ENCODE measurements at places on chromosomes 3 and 15. TPM values are rescaled to one million over a fixed set of nuclear protein-coding genes. Genes with fewer than 3 reads are reported as not detected.

- DNase-seq = no peak
Observed at GRCh38 chr3:81874738-81875137, 113.3 kb upstream of the GBE1 start.

DNA sequence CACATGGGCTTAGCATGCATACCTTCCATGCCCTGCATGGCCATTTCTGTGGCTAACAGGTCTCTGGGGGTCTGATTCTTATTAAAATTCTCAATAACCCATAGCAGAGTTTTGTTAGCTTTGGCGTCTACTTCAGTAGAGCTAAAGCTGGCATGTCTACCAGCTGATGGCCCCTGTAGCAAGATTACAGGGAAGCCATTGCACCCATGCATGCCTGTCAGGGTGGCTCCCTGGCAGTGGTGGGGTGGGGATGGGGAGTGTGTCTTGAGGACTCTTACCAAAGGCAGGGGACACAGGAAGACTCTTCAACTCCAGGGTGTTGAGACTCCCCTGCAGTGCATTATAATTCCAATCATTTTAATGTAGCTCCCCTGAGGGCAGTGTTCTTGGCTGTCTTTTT, 4.7 kb downstream of the KY start:
- DNase-seq = no peak

- no peak for DNase-seq
Observed at GRCh38 chr15:30043211-30043655, 39.5 kb upstream of the GOLGA8J start.

ZPLD1 gene
- not detected for total RNA-seq

CYP11A1 gene
- total RNA-seq = 0.55 TPM

CRBN gene
- 57.4 TPM for total RNA-seq

DNA sequence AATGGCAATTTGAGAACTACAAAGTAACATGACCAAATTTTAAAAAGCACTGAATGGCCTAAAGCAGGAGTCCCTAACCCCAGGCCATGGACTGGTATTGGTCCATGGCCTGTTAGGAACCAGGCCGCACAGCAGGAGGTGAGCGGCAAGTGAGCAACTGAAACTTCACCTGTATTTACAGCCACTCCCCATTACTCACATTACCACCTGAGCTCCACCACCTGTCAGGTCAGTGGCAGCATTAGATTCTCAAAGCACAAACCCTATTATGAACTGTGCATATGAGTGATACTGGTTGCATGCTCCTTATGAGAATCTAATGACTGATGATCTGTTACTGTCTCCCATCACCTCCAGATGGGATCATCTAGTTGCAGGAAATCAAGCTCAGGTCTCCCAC, 48.8 kb downstream of the SENP7 start:
- DNase-seq = no peak

RYR3 gene
- total RNA-seq = 0.02 TPM

LNP1 gene
- 2.8 TPM for total RNA-seq

DNA sequence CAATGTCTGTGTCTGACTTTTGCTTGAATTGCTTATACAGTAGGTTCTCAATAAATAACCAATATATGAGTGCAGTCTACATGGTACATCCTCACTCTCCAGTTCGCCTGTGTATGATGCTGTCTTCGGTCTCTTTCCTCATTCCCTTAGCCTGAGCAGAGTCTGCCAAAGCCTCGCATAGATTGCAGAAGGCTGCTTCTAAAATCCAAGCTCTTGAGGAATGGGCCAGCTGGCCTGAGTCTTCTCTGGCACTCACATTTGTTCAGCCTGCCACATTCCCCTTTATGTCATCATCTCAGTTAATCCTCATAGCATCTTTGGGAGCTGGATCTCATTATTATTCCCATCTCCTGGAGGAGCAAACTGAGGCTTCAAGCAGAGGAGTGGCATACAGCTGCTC, 27.2 kb upstream of the ADAMTS7 start:
- no peak for DNase-seq

- no peak for DNase-seq
Observed at GRCh38 chr3:158846803-158847451, 45.1 kb downstream of the MFSD1 start.

GRCh38 chr3:142022381-142022780, 127.0 kb downstream of the TFDP2 start:
- DNase-seq = no peak

DNA sequence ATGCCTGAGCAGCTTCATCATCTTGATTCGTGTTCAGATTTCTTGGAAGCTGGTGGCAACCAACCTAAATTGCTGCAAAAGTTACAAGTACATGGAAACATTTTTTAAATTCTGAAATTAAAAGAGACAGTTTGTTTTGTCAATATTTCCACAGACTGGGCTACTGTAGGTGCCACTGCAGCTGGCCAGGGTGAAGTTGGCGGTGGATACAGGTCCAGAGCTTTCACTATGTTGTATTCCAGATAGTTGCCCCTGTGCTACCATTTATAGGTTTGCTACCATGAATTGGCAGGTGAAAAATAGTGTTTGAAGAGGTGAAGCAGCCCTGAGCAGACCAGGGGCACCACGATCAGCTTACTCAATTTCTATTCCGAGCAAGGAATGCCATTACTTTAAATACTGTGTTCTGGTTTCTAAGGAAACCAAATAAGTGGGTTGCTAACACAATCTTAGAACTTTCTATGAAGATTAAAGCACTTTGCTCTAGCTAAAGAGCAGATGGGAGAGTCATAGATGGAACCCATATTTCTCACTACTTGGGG, 21.2 kb upstream of the SHC4 start:
- no peak for DNase-seq

DNA sequence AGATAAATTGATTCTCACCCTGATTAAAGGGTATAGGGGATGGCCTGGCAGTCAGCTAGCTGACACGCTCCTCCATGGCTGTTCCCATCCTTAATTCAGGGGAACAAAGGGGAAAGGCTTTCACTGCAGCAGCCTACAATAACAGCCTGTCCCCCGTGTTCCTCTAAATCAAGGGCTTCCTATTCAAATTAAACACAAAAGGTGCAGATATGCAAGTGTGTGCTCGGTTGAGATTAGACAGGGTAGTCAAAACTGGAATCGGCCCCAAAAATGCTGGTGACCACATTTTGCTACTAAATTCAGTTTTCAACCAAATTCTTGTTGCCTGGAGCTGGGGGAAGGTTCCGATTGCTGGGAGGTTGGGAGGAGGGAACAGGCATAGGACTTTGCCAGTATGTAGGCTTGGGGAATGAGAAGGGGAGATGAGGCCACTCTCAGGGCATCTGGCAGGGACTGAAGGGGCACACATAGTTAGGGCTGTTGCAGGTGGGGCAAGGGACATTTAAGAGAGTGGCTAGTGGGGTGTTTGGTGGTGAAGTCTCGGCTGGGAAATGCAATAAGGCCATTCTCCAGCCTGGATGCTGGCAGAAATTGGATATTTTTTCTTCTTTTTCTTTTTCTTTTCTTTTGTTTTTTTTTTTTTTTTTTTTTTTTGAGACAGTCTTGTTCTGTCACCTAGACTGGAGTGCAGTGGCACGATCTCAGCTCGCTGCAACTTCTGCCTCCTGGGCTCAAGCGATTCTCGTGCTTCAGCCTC, 32.9 kb upstream of the CTSH start:
- DNase-seq = no peak

NCEH1 gene
- total RNA-seq = 63.6 TPM

- DNase-seq = no peak
Observed at GRCh38 chr3:160232014-160232413, 6.8 kb downstream of the C3orf80 start.

SEMA3F gene
- total RNA-seq = 11.4 TPM

- no peak for DNase-seq
Observed at GRCh38 chr3:99881121-99881524, 63.5 kb downstream of the CMSS1 start.

ECE2 gene
- not detected for total RNA-seq

TRAIP gene
- 1.2 TPM for total RNA-seq

- no peak for DNase-seq
Observed at GRCh38 chr3:134840459-134840858, 45.4 kb downstream of the EPHB1 start.

DNA sequence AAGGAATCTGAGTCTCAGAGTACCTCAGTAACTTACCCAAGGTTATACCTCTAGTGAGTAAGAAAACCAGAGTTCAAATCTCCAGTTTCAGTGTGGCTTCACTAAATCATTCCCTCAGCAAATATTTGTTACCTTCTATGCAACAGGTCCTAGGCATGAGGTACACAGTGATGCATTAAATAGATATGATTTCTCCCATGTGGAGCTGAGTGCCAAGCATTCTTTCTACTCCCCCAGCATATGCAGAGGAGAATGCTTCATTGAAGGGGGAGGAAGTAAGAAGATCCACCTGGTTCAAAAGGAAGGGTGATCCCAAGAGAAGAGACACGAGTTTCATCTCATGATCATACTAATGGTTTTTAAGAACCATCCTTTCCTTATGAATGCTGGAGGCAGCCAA, 6.8 kb upstream of the MTHFS start:
- DNase-seq = no peak

DNA sequence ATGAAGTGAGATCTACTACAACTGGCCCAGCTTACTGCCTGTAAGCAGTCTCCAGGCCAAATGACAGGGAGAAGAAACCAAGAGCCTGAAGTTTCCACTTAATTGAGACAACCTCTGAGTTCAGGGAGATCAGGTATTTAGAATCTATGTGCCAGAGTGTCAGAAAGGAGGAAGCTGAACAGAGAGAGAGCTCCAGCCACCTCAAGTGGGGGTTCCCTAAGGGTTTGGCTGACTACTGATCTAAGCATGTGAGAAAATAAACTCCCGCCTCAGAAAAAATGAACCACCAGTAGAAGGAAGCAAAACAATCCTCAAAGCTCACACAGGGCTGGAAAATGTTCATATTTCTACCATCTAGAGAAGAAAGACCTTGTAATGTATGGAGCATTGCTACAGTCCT, 25.0 kb downstream of the ADAM10 start:
- DNase-seq = no peak

- DNase-seq = no peak
Observed at GRCh38 chr3:67788396-67788795, 134.0 kb upstream of the SUCLG2 start.

GRCh38 chr15:99212406-99212805, 37.0 kb downstream of the TTC23 start:
- no peak for DNase-seq

COLQ gene
- 0.99 TPM for total RNA-seq

- no peak for DNase-seq
Observed at GRCh38 chr15:64389036-64389435, 1.4 kb downstream of the TRIP4 start.

MINAR1 gene
- total RNA-seq = 0.07 TPM

- DNase-seq = no peak
Observed at GRCh38 chr15:45180201-45180600, 7.6 kb downstream of the SHF start.

CPB1 gene
- not detected for total RNA-seq

LRRC15 gene
- total RNA-seq = 0.42 TPM

DNA sequence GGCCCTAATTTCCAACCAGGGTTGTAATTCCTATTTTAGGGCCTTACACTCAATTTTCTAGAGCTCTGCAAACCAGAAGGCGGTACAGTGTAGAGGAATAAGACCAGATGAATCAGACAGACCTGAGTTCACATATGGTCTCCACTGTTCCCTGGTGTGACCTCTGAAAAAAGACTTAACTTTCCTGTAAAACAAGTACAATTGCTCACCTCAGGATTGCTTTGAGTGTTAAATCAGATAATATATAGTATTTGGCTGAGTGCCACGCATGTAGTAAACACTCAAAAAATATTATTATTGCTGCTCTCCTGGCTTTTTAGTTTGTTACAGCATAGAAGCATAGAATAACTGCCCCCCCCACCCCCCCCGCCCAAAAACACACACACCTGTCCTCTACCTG, 51.0 kb upstream of the STT3B start:
- DNase-seq = no peak

DNA sequence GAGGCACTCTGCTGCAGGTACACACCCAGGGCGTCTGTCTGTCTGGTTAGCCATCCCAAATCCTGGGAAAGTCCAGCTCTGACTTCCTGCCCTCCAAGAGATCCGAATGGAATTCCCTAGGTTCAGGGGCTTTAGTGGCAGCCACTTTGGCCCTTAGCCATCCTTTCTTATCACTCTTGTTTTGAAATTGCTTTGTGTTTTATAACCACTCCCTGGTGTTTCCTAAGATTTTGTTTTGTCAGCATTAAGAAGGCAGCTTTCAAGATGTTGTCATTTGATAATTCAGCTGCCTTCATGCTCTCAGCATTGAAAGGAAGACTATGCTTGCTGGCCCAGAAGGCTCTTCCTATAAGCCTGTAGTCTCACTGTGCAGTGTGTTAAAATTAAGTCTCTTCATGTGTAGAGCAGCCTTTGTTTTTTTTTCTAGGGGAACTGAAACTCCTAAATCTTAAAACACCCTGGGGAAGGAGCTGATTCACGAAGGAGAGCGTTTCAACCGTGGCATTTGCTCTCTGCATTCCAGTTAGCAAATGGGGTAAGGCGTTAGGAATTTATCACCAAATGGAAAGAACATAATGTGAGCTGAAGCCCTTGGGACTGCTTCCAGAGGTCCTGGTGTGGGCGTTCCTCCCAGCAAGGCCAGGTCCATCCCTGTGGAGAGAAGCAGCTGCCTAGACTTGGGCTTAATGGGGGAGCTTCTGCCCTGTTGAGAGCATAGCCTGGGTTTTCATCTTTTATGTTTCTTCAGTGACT, 14.2 kb upstream of the CLEC3B start:
- DNase-seq = peak; percentile 79

- no peak for DNase-seq
Observed at GRCh38 chr15:101510212-101511197, 21.0 kb upstream of the PCSK6 start.

DNA sequence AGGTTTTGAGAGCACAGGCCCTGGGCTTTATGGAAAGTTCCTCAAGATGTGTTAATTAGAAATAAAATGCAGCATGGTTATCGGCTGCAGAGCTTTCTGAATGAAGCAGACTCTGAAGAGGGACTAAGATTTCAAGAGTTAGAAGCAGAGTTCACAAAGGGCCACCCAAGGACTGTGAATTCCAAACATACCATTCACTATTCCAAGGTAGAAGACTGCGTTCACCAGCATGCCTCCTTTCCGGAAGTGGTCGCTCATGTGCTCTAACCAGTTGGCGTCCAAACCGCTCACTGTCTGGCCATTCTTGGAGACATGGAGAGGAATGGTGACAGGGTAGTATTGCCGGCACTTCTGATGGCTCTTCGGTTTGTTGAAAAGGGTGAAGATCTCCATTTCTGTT, 104.9 kb downstream of the OXNAD1 start:
- no peak for DNase-seq

DNA sequence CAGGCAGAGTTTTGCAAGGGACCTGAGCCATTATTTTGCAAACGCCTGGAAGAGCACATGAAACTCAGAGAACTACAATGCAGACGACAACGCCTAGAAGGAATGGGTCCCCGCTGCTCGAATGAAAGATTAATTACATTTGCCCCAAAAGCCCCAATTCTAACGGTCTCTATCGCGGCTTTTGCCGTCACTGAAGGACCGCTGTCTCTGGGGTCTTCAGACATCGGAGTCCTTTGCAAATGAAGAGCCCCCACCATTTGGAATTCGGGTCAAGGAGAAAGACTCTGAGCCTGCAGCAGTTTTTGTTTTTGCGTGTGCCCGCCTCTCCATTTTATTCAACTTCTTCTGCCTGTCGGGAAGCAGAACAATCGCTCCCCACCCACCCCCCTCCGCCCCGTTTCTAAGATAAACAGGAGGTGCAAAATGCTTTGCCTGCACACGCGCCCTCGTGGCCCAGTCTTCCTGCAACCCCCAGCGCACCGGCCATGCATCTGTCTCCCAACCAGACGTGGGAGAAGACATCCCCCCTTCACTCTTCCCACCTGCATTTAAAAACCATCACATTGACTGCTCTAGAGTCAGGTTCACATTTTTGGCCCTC, 13.5 kb downstream of the SOX2 start:
- DNase-seq = no peak
